ENCODE measurements at places on chromosomes 1 and 21. TPM values are rescaled to one million over a fixed set of nuclear protein-coding genes. Genes with fewer than 3 reads are reported as not detected.

- DNase-seq: no peak
Observed at GRCh38 chr1:172176206-172176605, 244.3 kb upstream of the C1orf105 start.

The KRTAP21-2 gene
- total RNA-seq: not detected

The PHACTR4 gene
- 6.7 TPM for total RNA-seq

DNA sequence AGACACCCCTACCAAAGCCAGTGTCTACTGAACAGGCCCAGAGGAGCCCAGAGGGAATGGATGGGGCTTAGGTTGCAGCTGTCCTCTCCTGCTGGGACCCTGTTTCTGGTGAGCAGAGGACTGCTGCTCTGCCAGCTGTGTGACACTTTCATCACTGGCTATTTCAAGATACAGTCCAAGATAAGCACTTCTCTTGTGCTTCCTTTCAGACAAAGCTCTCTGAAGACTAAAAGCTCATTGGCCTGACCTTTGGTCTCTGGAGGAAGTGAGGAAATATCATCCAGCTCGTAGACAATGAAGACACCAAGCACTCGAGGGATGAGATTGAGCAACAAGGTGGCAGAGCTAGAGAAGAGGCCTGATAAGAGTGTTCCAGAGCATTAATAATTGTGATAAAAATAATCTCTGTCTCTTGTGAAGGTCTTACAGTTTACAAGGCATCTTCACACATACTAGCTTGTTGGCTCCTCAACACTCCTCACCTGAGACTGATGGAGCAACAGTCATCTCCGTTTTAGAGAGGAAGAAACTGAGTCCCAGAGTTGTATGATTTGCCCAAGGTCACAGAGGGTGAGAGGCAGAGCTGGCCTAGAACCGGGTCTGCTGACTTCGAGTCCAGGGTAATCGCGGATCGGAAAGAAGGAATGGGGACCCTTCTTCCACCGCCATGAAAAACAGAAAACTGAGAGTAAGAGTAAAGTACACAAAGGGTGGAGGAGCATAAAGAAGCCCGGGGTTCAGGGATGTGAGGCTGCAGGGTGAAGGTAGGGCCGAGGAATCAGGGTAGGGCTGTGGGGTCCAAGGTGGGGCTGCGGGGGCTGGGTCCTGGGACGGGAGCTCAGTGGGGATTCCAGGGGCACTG, 666 bp downstream of the PAFAH2 start:
- DNase-seq: peak; percentile 33

- DNase-seq: no peak
Observed at GRCh38 chr1:89975540-89976125, 19.3 kb upstream of the ZNF326 start.

- DNase-seq: no peak
Observed at GRCh38 chr1:233215135-233215760, 80.3 kb downstream of the PCNX2 start.

The C1QA gene
- total RNA-seq: not detected

DNA sequence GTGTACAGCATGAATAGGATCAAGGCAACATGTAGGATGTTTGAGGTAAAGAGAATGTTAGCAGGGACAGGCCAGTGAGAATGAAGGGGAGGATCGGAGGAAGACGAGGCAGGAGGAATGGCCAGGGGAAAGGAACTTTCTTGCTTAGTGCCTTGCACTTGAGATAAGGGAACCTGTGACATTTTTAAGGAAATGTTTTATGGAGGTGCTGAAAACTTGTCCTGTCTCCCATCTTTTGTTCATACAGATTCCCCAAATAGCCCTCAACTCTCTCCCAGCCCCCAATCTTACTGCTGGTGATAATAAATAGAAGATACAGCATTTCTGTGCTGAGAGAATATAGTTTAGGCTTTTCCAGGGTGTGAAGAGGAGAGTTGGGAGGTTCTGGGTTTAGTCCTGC, 13.6 kb downstream of the ATP8B2 start:
- DNase-seq: no peak

DNA sequence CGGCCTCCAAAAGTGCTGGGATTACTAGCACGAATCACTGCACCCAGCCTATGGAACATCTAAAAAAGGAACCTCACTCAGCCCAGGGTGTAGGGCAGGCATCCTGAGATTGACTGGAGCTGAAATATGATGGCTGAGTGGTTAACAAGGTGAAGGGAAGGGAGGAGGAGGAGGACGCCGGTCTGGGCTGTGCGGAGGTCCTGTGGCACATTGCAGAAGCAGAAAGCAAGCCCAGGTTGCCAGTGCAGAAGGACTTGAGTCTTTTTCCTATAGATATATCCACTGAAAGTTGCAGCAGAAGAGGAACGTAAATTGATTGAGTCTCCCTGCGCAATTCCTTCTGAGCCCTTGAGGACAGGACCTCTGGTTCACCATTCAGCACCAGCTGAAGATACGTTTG, 1.5 kb upstream of the KIF17 start:
- DNase-seq: no peak

GRCh38 chr1:12112711-12113161, 49.6 kb downstream of the TNFRSF8 start:
- DNase-seq: no peak

The S100A9 gene
- 735 TPM for total RNA-seq

The PTAFR gene
- total RNA-seq: 10.9 TPM

DNA sequence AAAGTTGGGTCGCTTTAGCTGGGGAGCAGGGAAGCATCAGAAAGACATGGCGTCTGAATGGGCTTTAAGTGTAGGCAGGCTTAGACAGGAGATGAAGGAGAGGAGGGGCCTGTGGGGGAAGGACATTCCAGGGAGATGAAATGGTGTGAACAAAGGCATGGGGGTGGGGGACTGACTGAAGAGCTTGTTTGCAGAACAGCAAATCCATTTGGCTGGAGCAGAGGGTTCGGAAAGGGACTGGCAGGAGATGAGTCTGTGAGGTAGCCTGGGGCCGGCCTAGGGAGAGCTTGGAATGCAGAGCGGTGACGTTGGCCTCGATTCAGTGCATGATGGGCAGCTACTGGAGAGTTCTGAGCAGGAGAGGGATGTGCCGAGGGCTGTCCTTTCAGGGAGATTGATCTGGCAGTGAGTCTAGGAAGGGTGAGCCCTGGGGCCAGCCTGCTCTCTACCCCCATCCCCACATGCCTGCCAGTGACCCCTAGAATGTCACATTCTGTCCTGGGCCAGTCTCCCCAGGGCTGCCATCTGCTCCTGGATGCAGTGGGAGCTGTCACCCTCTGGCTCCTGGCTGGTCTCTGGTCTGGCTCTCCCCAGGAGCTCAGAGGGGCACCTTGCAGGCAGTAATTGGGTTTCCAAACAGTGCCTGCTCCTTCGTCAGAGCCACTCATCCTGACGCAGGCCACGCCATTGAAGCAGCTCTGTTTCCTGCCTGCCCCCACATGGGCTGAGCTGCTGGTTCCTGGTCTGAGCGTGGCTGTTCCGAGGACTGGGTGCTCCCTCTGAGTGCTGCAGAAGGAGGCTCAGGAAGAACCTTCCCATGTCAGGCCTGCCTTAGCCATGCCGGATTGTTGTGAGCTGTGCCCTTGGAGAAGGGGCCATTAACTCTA, 22.3 kb upstream of the TMEM222 start:
- DNase-seq: peak; percentile 99

DNA sequence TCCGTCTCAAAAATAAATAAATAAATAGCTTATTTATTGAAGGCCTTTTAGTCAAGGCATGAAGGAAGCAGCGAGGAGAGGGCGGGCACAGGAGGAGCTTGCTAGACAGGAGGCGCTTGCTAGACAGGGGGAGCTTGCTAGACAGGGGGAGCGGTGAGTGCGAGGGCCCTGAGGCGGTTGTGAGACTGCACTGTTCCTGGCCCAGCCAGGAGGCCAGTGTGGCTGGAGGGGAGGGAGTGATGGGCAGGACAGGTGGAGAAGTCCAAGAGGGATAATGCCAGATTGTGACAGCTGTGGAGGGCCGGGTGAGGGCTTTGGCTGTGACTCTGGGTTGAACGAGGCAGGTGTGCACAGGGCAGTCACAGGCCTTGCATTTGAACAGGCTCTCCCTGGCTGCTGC, 18.2 kb downstream of the KIF17 start:
- no peak for DNase-seq

DNA sequence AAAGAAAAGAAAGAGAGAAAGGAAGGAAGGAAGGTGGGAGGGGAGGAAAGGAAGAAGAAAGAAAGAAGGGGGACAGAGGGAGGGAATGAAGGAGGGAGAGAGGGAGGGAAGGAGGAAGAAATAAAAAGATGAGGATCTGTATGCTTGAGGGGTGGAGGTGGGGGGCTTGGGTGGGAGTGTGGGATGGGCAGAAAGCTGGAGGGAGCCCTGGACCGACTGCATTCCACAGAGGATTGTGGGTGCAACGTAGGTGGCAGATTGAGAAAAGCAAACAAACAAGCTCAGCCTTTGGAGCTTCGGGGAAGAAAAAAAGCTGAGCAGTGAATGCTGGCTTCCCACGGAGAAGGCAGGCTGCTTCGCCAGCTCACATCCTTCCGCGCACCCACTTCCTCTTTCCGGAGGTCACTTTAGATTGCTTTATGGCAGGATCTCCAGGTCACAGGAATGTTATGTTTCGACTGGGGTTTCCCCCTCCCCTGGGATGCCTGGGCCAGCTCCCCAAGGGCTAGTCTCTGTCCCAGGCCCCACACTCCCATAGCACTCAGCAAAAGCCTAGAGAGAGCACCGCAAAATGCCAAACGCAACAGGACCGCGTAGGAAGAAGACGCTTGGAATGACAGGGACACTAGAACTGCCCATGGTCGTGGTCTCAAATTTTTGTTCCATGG, 20.7 kb upstream of the LGALS8 start:
- peak; percentile 80 for DNase-seq

GRCh38 chr1:14440731-14441130, 157.8 kb upstream of the KAZN start:
- DNase-seq: no peak

- DNase-seq: no peak
Observed at GRCh38 chr1:179156026-179156425, 73.5 kb downstream of the ABL2 start.

DNA sequence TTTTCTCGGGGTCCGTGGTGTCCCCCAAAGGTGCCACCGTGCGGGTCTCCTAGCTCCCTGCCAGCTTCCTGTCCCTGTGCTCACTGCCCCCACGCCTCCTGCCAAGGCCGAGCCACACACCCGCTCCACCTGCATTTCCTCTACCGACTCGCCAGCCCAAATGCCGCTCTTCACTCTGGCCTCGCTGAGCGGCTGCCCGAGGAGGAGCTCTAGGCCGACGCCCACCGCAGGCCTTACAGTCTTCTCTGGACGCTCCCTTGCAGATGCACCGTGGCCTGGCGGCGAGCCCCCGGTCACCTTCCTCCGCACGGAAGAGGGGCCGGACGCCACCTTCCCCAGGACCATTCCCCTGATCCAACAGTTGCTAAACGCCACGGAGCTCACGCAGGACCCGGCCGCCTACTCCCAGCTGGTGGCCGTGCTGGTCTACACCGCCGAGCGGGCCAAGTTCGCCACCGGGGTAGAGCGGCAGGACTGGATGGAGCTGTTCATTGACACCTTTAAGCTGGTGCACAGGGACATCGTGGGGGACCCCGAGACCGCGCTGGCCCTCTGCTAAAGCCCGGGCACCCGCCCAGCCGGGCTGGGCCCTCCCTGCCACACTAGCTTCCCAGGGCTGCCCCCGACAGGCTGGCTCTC, 26.3 kb downstream of the FTCD start:
- no peak for DNase-seq

DNA sequence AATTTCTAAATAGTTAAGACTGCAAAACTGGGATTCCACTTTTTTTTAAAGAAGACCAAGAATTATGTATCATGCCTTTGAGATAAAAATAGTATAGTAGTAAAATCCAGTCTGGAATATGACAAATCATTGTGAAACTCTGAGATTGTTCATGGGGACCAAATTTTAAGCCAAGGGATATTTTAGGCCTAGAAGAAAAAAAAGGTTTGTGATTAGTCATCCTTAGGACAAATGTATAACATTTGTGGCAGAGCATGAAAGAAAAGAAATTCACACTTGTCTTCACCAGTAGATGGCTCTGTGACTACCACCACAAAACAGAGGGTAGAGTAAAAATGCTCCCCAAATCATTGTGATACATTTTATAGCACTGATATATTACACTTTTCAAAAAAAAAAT, 226.1 kb downstream of the KCTD3 start:
- DNase-seq: peak; percentile 59

DNA sequence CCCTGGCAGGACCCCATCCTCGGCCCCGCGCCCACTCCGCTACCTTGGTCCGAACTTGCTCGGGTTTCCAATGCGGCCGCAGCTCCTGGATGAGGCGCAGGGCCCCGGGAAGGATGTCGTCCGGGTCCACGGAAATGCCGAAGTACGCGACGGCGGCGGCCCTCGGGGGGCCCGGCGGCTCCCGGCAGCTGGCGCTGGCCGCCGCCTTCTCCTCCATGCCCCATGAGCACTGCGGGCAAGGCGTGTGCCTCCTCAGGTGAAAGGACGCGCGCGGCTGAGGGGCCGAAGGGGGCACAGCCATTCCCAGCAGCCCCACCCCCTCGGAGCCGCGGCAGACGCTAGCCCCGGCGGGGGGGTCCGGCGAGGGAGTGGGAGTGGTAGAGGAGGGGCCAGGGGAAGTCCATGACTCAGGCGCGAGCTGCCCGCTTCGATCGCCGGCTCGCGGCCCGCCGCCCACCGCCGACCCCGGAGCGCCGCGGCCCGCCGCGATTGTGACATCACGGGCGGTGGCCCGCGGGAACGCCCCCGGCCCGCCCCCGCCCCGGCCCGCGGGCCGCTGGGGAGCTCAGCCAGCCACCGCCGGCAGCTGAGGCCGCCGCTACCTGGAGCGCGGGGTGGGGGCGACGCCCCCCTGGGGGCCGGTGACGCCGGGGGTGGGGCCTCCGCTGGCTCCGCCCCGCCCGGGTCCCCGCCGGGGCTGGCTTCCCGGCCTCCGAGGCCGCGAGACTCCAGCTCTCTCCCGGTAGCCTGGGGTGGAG, at the start of gene ETNK2:
Gene ETNK2 (minus strand): TSS at position 493 of the 758 bp plus-strand sequence. CDS start 192 bp downstream, at position 301.
- no peak for DNase-seq

DNA sequence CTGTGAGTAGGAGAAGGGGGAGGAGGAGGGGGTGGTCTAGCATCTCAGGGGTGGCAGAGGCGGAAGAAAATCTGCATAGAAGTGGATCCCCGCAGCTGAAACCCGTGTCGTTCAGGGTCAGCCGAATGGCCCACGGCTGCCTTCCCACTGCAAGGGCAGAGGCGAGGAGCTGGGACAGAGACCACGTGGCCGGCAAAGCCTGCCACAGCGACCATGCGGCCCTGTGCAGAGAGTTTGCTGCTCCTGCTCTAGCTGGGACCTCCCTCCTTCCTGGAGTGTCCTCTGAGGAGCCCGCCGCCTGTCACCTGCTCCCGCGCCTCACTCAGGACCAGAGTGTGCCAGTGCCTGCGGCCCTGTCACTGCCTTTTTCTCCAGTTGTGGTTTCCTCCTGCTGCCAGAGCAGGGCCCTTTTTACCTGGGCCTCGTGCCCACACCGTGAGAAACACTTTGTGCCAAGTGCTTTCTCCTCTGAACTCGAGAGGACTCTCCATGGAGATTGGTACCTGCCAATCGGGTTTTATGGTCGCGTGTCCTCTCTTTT, 5.4 kb upstream of the TRPM2 start:
- DNase-seq: no peak

The FOXD2 gene
- total RNA-seq: under 0.01 TPM

DNA sequence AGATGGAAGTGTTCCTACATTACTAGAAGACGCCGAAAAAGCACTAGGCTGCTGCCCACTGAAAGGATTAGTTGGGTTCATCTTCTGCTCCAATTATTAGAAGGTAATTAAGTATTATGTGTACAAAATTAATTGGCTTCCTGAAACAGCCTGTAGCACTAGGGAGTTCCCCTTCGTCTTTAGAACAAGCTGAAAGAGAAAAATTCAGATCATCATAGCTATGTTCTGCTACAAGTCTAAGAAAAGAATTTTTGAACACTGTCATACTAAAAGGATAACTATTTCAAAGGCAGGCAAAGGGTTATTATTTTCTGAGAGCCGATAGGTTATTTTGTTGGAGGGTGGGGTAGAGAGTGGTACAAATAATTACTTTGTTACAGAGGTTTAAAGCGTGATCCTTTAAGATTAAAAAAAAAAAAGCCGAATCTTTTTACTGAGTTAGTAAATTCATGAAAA, at the start of gene MCM3AP:
Gene MCM3AP (minus strand): TSS at position 406 of the 456 bp plus-strand sequence. CDS start 325 bp downstream, at position 81.
- no peak for DNase-seq

The MPZ gene
- total RNA-seq: under 0.01 TPM

Data from bronchial epithelial cell (primary cell).